ENCODE measurements at places on chromosomes 12 and 14. TPM values are rescaled to one million over a fixed set of nuclear protein-coding genes. Genes with fewer than 3 reads are reported as not detected.

TTC9 gene
- 3.5 TPM for total RNA-seq

SLC7A8 gene
- total RNA-seq, result 3.2 TPM

PIANP gene
- 0.96 TPM for total RNA-seq

TPPP2 gene
- not detected for total RNA-seq

FGF6 gene
- not detected for total RNA-seq

INHBC gene
- not detected for total RNA-seq

LRFN5 gene
- total RNA-seq, result not detected

FAM90A1 gene
- 0.11 TPM for total RNA-seq

NEUROD4 gene
- not detected for total RNA-seq

COQ5 gene
- total RNA-seq, result 25.7 TPM

NR1H4 gene
- total RNA-seq, result not detected

PRR4 gene
- total RNA-seq, result 3.0 TPM

PLA2G1B gene
- not detected for total RNA-seq

HOMEZ gene
- 9.1 TPM for total RNA-seq

CNIH1 gene
- total RNA-seq, result 331 TPM

TMTC1 gene
- total RNA-seq, result 0.04 TPM

OTX2 gene
- not detected for total RNA-seq

HPD gene
- total RNA-seq, result 1.4 TPM

SCNN1A gene
- total RNA-seq, result 28.9 TPM

RAD9B gene
- total RNA-seq, result 0.30 TPM

MAX gene
- total RNA-seq, result 67.5 TPM
